ENCODE measurements at places on chromosomes 16 and 17.

DNA sequence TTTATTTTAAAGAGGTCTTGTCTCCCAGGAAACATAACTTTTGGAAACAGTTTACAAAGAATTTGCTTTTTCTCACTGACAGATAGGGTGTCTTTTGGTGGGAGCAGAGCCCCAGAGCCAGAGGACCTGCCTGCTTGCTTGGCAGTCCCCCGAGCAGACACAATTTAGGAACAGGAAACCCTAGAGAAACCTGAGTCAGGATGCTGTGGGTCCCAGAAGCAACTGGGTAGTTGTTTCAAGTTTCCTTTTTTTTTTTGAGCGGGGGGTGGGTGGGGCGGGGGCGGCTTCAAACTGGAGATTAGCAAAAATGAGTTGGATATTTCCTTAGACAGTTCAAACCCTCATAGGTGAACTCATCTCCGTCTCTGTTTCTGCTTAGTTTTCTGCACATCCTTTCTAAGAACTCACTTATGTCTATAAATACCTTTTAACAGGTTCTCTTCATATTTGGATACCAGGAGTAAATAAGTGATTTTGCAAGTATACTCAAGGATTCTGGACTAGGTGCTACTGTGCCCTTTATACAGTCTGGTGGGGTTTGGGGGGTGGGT, 135.1 kb downstream of the PRKCA start:
- DNase-seq = no peak

GRCh38 chr17:4503283-4504025, 4.8 kb downstream of the SPNS2 start:
- DNase-seq = no peak

GRCh38 chr16:56125922-56126321, 65.4 kb upstream of the GNAO1 start:
- no peak for DNase-seq

DNA sequence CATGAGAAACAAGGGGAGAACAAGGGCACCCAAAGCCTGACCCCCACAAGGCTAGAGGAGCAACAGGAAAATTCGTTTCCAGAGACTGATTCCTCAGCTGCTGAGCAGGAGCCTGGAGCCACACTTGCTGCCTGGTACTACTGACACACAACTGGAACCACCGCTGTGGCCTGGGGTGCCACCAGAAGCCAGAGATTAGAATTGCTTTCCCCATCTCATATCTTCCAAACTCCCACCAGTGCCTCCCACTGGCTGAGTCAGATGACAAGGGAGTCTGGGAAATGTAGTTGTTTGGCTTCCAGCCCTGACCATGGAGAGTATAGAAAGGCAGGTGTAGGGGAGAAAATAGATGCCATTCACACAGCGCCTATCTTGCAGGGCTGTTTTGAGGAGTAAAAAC, 4.1 kb upstream of the TMEM11 start:
- DNase-seq = peak; percentile 51

- DNase-seq = no peak
These were observed 34.3 kb downstream of the VAT1L start for GRCh38 chr16:77822661-77823060.

- DNase-seq = no peak
These were observed 37.6 kb downstream of the SNX11 start for GRCh38 chr17:48144976-48145798.

DNA sequence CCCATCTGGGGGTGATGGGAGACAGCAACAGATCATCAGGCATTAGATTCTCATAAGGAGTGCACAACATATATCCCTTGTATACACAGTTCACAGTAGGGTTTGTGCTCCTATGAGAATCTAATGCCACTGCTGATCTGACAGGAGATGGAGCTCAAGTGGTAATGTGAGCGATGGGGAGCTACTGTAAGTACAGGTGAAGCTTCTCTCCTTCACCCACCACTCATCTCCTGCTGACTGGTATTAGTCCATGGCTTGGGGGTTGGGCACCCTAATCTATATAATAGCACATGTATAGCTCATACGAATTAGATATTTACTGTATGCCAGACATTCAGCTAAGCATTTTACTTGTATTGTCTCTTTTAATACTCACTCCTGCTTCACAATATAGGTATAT, 101.7 kb downstream of the MAP2K6 start:
- no peak for DNase-seq

DNA sequence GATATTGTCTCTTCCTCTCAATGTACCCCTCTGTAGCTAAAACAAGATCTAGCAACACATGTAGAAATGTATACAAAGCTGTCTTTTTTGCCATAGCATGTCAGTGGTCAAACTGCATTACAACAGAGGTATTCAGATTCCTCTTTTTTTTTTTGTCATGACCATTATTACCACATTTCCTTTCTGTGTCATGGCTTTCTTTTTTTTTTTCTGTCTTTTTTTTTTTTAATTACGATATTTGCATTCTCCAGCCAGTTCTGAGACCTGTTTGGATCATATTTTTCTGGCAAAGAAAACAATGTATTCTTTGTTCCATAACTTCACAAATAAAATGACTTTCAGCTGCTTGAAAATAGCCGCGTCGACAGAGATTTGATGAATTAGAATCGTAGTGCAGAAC, 27.4 kb upstream of the CAPNS2 start:
- DNase-seq = no peak

DNA sequence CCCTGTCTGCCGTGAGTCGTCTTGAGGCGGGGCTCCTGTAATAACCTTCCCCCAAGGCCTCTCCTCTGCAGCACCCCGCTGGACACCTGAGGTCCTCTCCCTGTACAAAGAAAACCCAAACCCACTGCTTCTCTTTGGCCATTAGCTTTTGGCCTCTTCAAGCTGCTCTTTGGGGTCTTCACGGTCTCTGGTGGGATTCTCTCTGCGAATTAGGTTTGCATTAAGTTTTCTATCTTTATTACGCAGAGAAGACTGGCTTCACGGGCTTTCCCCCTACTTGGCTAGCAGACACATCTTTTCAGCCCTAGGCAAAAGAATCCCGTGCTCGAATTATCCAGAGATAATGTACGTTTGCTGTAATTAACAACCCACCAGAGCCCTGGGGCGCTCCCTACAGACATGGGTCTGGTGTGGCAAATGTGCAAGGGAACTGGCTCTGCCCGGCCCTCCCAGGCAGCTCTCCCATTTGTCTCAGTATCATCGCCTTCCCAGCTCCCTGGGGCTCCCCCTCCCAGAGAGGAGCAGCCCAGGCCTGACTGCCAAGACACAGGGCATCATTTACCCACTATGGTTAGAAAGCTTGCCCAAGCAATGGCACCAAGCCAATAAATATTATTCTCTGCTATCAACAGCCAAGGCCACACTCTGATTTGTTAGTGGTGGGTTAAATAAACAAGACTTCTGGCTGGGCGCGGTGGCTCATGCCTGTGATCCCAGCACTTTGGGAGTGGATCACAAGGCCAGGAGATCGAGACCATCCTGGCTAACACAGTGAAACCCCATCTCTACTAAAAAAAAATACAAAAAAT, 24.7 kb upstream of the KLHDC4 start:
- DNase-seq = no peak

DNA sequence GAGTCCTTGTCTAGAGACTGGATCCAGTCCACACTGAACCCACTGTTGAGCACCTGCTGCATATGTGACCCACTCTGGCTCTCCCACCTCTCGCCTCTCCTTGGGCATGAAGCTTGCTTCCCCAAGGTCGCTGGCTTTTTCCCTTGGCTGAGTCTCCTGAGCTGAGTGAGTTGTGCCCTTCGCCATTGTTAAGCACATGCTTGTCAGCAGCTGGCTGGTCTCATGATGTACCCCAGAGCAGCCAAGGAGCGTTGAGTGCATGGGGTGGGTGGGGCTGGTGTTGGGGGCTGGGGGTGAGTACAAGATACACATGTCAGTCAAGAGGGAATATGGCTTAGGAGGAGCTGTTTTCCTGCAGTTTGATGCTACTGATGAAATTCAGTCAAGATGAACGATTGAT, 165.6 kb downstream of the SNX29 start:
- DNase-seq = no peak

DNA sequence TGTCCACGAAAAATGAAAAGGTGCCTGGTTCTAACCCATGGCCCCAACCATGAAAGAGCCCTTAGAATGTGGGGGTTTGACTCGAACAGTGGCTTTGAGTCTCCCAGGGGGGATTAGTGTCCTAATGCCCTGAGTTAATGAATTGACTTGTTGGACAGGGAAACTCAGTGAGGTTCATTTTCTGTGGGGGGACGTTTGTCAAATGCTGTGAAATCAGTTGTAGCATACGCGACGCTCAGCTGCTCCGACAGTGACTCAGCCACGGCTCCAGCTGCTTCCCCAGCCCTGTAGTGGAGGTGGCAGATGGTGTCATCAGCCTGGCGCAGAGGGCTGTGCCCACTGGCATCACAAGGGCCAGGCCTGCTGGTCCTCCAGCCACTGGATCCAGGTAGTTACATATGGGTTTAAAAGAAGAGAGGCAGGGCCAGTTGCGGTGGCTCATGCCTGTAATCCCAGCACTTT, 3.9 kb upstream of the TMEM235 start:
- no peak for DNase-seq

DNA sequence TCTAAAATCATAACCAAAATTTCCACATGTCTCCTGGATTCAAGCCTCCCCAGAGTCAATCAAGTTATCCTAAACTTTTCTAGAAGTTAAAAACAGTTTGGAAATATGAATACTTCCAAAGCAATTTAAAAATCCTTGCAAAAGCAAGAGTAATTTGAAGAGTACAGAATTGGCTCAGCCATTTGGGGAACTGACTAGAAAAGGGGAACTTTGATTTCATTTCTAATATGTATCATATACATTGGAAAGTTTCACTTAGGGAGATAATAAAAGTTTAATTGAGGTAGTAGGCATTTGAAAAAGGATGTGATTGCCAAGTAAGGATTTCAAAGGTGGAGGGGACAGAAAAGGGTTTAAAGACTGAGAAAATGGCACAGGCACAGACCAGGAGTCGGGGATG, 9.0 kb upstream of the SLFN12L start:
- no peak for DNase-seq

GRCh38 chr17:3796110-3796821, 4.7 kb downstream of the ITGAE start:
- DNase-seq = no peak

GRCh38 chr17:10217916-10218315, 19.5 kb upstream of the GAS7 start:
- DNase-seq = no peak

- no peak for DNase-seq
These were observed 9.4 kb downstream of the CYBC1 start for GRCh38 chr17:82440991-82441627.

GRCh38 chr16:75472908-75473877, 8.7 kb upstream of the TMEM170A start:
- DNase-seq = no peak

DNA sequence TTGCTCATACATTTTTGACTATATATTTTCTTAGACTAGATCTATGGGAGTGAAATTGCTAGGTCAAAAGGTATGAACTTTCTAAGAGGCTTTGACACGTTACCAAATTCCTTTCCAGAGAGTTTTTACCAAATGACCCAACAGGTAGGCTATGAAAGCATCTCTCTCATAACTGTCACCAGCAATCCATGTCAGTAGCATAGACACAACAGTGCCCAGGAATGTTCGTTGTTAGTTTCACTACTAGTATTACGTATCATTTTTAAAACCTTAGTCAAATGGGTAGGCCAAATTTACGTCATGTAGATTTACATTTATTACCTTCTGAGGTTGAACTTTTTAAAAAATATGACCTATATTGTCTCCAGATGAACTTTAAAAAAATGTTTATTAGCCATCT, 66.8 kb downstream of the MARCHF10 start:
- DNase-seq = no peak

- no peak for DNase-seq
These were observed 76.7 kb downstream of the HLF start for GRCh38 chr17:55341432-55341831.

- DNase-seq = no peak
These were observed 26.4 kb downstream of the MLYCD start for GRCh38 chr16:83925095-83925905.

DNA sequence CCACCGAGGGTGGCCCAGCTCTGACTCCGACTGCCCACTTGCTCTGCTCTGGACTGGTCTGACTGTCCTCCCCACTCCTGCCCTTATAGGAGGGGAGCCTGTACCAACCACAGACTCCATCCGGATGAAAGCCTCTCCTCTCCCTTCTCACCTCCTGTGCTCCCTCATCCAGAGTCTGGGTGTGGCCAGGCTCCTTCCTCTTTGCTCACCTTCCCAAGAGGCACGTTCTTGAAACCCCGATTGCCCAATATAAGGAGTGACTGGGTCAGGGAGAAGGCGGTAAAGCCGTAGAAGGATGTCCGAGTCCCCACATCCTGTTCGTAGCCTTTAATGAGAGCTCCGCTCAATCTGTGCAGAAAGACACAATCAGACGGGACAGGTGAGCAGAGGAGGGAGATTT, 17.1 kb downstream of the ST6GALNAC1 start:
- no peak for DNase-seq

DNA sequence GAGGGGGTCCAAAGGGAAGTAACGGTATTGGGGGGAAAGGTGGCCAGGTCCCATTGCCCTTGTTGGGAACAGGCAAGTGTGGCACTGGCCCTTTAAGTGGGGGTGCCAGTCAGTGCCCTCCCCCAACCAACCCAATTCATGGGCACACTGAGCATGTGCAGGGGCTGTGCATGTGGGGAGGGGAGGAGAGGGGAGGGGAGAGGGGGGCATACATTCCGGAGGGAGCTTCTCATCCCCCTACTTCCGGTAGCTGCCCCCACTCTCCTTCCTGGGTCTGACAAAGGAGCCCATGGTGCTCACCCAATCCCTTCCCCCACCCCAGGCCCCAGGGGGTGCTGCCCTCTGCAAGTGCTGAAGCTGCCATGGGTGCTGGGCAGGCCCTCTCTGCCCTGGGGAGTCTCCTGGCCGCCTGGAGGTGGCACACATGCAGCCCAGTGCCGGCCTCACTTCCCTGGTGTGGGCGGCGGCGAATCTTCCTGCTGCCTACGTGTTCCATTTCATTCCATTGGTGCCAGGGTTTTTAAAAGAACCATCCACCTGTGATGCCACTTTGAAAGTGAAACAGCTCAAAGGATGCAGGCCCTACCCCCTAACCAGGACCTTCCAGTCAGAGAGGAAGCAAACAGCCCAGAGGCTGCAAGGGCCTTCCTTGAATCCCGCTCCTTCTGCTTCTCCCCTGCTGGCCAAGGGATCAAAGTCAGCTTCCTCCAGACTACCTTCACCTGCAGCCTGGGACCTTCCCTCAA, 11.0 kb downstream of the HEXIM2 start:
- peak; percentile 5 for DNase-seq

GRCh38 chr17:12599186-12599920, 66.3 kb upstream of the MYOCD start:
- no peak for DNase-seq

DNA sequence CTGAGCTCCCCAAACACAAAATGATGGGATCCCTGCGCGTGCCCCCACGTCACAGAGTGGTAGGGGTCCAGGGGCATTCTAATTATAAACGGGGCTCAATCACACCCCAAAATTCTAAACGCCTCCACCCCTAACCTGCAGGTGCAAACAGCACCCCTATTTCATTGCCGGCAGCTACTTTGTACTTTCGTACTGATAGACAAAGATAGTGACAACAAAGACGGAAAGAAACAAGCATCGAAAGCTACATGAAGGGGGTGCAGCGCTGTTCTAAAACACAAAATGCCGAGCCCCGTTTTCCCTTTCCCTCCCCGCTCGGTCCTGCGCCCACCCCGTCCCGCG, 13.9 kb downstream of the MIS12 start:
- no peak for DNase-seq

DNA sequence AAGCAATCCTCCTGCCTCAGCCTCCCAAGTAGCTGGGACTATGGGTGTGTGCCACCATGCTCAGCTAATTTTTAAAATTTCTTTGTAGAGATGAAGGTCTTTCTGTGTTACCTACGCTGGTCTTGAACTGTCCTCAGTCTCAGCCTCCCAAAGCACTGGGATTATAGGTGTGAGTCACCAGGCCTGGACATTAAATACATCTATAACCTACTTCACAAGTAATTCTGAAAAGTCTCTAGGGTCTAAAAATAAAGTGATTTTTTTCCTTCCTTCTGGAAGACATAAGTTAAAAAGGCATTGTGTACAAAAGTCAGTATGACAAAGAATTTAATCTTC, 118.3 kb downstream of the PARN start:
- peak; percentile 9 for DNase-seq
